ENCODE measurements at places on chromosomes 7 and 10. TPM values are rescaled to one million over a fixed set of nuclear protein-coding genes. Genes with fewer than 3 reads are reported as not detected.

Gene GIMAP8
- 0.22 TPM for polyA plus RNA-seq

Gene DLX6
- not detected for polyA plus RNA-seq

Gene PLEKHS1
- polyA plus RNA-seq = not detected

Gene NPY4R
- polyA plus RNA-seq = not detected

Gene PRPS1L1
- not detected for polyA plus RNA-seq

- no peak for DNase-seq
Observed at GRCh38 chr10:120776442-120776841, 74.7 kb upstream of the WDR11 start.

GRCh38 chr10:106493751-106494150 is 670.8 kb downstream of the SORCS1 start:
- no peak for DNase-seq

- DNase-seq = no peak
Observed at GRCh38 chr10:62047228-62047892, 145.9 kb downstream of the ARID5B start.

DNA sequence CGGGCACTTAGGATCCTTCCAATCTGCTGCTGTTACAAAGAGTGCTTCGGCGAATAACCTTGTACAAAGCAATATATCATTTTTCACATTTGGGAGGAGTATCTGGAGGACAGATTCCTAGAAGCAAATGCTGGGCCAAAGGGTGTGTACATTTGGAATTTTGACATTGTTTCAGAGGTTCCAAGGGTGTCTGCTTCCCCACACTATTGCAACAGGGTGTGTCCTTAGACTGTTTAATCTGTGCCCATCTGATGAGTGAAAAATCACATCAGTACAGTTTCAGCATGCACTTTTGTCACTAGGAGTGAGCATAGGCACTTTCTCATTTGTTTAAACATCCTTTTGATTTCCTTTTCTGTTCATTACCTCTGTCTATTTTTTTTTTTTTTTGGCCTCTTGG is 8.6 kb upstream of the ELFN1 start:
- no peak for DNase-seq

DNA sequence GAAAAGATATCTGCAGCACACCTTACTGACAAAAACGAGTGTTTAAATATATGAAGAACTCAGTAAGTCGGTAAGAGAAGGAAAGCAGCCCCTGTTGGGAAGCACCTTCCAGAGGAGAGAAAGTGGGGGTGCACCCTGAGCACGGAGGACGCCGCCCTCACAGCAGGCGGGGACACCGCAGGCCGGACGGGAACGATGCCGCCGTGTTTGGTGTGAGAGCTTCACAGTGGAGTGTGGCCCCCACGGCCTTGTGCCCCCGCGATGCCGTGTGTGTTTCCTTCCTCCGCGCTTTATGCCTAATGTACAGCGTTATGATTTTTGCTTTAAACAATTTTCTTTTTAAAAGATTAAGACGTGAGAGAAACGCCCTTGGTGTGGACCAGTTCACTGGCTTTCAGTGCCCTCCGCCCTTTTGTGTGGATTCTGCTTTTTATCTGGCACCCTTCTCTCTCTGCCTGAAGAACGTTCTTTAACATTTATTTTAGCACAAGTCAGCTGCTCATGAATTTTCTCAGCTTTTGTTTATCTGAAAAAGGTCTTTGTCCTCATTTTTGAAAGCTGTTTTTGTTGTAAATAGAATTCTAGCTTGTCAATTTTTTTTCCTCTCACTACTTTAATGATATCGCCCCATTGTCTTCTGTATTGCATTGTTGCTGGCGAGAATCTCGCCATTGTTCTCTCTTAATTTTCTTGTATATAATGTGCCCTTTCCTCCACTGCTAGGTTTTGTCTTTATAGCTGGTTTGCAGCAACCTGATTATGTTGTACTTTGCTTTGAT is 110.7 kb downstream of the INPP5A start:
- DNase-seq = no peak

GRCh38 chr10:33455029-33455428 is 120.6 kb upstream of the NRP1 start:
- DNase-seq = no peak

DNA sequence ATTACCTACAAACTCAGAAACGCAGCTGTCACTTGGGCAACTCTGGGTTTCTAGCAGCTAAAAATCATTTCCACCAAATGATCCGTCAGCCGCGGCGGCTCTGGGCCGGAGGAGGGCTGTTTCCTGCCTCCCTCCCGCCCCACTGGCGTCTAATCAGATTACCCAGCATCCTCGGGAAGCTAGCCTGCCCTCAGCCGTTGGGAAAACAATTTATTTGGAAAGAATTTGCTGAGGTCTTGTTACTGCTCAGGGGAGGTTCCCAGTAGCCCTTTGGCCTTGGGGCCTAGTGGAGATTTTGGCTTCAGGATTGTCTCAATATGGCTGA is 65.0 kb upstream of the ADGRA1 start:
- no peak for DNase-seq

DNA sequence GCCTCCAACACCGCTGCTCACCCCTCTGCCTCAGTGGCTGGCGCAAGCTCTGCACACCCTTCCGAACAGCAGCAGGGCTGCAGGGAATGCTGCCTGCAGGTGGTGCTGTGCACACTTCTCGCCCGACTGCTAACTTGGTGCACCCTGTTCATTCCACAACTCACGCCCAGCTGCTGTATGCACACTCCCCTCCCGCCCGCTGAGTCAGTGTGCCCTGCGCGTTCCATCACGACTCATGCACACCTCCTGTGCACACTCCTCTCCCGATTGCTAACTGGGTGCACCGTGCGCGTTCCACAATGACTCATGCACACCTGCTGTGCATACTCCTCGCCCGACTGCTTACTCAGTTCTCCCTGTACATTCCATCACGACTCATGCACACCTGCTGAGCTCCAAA is 21.5 kb downstream of the ADARB2 start:
- no peak for DNase-seq

- DNase-seq = no peak
Observed at GRCh38 chr10:27638071-27638750, 107.4 kb downstream of the MKX start.

GRCh38 chr10:109914966-109915365 is 8.3 kb downstream of the XPNPEP1 start:
- no peak for DNase-seq

DNA sequence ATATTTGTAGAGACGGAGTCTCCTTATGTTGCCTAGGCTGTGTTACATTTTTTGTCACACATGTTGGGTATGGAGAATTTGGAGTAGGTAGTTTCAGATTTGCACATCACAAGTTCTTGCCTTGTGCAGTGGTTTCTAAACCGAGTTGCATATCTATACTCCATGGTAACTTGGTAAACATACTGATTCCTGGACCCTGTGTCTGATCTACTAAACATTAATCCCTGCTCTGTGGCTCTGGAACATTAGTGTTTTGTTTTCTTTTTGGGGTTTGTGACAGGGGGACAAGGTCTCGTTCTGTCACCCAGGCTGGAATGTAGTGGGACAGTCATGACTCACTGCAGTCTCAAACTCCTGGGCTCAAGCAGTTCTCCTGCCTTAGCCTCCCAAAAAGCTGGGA is 24.7 kb downstream of the AUTS2 start:
- no peak for DNase-seq

DNA sequence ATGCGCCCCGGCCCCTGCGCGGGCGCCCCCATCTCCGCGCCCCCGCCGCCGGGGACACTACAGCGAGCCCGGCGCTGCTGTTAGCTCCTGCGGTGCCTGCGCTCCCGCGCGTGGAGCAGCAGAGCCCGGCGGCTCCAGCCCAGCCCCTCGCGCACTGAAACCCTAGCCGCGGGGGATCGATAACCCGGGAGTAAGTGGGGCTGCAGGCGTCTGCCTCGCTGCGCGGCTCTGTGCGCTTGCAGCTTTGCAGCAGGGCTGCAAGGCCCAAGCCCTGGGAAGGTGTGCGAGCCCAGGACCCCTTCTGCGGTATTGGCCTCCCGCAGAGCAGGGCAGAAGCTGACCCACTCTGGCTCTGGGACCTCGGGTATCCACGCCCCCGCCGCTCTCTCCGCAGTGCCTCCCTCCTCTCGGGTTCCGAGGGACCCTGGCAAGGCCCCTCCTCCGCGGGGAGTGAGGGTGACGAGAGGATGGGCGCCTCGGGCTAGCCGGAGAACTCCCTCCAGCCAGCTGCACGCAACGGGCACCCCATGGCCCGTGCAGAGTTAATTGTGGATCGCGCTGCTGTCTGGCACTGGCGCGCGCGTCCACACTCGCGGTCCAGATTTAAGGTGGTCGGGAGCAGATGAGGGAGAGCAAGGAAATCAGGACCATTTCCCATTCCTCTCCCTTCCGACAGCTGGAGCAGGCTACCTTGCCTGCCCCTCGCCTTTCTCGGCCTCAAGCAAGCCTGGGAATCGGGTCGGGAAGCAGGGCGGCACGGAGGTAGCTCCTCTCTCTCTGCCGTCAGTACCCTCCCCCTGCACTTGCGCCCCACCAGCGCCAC is 2.1 kb downstream of the SHH start:
- no peak for DNase-seq

Measured in naive B cell (primary cell).